ENCODE measurements at places on chromosomes 7 and 10. TPM values are rescaled to one million over a fixed set of nuclear protein-coding genes. Genes with fewer than 3 reads are reported as not detected.

PTPRN2 gene
- 0.53 TPM for total RNA-seq

GRCh38 chr10:11145495-11145855 is 127.8 kb downstream of the CELF2 start:
- DNase-seq, result no peak

AEBP1 gene
- total RNA-seq, result 5.4 TPM

GRCh38 chr10:133272964-133273420 is 3.7 kb downstream of the ADAM8 start:
- no peak for DNase-seq

DNA sequence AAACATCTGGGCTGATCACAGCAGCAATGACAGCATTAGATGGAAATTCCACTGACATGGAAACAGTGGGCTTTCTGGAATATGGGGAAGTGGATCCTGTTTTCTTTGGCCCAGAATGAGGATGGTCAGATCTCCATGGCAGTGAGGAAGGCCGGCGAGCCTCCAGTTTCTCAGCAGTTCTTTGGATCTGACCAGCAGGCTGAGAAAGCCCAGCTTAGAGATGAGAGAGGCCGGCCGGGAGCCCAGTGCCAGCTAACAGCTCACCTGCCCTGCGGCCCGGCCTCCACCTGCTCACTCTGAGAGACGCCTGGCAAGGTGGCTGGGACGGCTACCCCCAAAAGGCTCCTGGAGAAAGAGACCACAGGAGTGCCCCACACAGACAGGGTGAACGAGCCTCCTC is 24.2 kb downstream of the GPER1 start:
- DNase-seq, result peak; percentile 30

DNA sequence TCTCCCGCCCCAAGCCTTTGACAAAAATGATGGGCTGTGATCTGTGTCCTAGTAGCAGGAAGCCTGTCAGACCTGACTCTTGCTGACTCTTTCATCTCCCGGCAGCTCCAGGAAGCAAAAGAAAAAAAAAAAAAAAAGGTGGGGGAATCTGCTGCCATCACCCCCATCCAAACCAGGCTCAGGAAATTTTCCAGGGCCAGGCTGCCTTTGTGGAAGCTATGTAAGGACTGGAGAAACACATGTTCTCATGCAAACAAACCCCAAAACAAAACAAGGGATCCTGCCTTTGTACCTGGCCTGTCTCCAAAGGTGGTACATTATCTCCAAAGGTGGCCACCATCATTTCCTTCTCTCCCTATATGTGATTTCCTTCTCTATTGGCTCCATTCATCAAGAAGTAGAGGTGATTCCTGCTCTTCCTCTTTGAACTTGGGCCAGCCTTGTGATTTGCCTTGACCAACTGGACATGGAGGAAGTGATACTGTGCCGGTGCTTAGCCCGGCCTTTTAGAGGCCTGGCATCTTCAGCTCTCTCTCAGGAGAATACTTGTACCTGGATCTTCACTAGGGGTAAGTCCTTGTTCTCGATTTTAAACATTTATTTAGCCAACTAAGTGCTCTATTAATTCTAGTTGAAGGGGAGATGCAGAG is 192.2 kb upstream of the SVIL start:
- no peak for DNase-seq

DNA sequence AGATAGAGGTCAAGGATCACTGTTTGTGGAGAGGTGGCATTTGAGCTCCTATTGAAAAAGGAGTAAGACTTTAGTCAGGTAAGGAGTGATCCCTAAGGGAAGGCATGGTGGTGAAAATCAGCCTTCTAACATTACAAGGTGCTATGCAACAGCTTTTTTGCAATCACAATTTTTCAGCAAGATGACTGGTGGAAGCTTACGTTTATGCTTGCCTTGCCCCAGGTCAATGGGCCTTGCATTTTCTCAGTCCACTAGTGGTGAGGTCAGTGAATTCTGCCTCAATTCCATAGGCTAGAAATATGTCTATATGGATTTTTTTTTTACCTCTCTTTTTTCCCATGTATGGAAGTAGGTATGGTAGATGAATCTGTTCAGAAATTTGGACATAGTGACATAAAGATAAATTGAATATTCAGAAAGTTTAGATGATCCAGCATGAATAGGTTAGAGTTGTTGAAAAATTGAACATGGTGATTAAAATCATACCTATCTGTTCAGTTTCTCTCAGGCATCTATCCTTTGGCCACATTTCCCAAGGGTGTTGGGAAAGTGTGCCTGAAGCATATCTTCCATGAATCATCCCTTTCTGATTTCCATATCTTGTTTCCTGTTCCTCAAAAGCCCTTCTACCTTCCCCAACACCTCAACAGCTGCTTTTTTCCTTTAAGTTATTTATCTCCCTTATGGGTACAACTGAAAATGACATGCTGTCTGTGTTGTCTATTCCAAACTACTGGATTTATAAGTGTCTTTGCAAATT is 71.9 kb upstream of the PTPRZ1 start:
- DNase-seq, result no peak

DNA sequence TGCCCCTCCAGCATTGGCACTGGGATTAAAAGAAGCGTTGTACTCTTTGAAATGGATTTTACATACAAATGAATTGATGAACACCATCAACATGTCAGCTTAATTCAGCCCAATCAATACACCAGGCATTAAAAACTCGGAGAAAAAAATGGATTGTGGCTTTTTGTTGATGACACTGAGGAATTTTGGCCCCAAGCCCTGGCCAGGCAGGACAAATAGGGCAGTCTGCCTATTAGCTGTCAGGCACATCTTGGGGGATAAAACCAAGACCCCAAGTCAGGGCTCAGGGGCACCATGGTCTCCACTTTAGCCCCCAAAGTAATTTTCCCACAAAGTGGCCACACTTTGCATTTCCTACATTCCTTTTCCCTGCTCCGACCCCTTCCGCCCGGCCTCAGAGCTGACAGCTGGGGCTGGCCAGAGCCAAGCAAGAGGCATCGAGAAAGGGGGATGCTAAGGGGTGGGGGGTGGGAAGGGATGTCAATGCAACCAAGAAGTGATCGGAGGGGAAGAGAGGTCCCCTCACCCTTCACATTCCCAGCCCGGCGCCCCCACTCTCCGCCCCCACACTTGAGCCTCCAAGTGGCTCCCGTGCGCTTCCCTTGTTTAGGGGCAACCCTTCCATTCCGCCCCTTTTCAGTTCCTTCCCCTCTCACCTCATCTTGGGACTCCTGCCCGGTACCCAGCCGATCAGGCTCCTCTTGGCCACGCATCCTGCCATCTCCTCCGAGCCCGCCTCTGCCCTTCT is 711 bp downstream of the HIP1 start:
- no peak for DNase-seq

- no peak for DNase-seq
These were observed 2.1 kb downstream of the FKBP6 start for GRCh38 chr7:73329861-73330581.

DNA sequence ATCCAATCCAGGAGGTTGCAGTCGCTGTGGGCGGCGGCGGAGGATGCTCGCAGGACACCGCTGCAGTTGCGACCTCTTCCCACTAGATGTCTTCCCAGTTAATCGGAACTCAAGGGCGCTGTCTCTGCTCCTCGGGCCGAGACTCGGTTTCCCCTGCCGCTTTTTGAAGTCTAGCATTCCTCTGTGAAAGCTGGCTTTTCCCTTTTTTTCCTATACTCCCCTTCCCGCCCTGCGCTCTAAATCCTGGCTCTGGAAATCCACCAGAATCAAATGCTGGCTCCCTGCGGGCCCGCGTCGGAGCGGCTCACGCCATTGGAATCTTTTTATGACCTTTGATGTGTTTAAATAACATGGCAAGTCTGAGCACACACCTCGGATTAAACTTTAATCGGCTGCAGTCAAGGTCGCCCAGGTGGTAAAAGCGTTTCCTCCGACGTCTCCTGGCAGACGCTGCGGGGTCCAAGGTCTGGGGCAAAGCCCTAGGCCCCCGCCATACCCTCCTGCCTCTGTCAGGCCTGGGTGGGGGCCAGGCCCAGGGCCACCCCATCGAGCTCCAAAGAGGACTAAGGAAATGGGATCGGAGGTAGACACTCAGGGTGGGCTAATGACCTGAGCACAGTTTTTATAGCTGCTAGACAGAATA is 10.7 kb upstream of the HOXA13 start:
- DNase-seq, result no peak

DNA sequence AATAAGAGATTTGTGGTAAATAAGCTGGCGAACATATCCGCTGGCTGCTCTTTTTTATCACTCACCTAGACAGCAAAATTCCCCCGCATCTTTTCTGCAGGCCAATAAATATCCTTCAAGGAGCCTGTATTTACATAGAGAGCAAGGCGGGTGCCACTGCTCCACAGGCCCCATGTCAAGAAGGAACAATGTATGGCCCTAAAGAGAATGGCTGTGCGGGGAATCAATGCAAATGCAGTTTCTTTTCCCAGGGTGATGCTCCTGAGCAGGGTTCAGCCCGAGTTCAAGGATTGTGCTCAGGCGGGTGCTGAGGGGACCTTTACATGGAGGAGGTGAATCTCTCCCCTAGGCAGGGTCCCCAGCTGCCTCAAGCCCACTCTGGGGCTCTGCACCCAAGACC is 494.2 kb upstream of the ZMIZ1 start:
- no peak for DNase-seq

DNA sequence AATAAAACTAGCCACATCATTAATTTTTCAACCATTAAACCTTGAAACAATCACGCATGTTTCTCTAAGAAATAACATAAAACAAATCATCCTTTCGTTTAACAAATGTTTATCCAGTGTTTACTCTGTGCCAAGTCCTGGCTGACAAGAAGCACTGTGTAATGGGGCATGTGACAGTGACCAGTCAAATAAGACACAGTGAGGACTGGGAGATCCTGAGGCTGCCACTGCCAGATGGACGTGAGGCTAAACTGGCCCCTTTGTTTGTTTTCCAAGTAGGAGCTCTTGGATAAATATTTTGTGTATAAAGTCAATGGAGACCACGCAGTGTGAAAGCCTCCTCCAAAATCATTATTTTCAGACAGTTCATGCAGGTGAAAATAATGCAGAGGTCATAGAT is 626.2 kb downstream of the SUGCT start:
- no peak for DNase-seq

GRCh38 chr7:1533547-1534329 is 3.2 kb downstream of the MAFK start:
- peak; percentile 82 for DNase-seq

TRDMT1 gene
- total RNA-seq, result 4.9 TPM

- no peak for DNase-seq
These were observed 1.2 kb downstream of the CCM2 start for GRCh38 chr7:45001138-45001694.

SPAG6 gene
- not detected for total RNA-seq
